ENCODE measurements at places on chromosomes 7 and 10. TPM values are rescaled to one million over a fixed set of nuclear protein-coding genes. Genes with fewer than 3 reads are reported as not detected.

DNA sequence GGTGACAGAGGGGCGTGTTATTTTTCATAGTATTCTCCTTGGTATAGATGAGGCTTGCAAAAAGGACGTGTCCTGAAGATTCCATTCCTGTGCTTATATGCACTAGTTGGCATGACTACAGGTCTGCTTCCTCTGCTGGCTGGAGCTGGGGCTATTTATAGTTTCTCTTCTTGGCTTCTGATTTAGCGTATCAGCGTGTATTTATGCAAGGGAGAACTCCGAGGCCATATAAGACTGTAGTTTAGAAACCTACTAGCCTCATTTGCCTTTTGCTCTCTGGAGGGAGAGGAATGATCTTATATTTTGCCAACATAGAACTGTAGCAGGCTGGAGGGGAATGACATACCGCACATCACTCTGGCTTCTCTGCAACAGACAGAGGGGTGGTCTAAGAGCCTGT, 39.7 kb downstream of the CACNB2 start:
- no peak for DNase-seq
- H3K27ac ChIP-seq, result no peak overlapping the region
- peaks cover 3% of the 10 kb centered on the region for H3K4me1 ChIP-seq
- H3K27me3 ChIP-seq, result no peaks in the 10 kb centered on the region
- no peak overlapping the region for H3K4me3 ChIP-seq
- H3K36me3 ChIP-seq, result no peaks in the 10 kb centered on the region

Gene ZNF722
- not detected for total RNA-seq

- peaks cover 49% of the 10 kb centered on the region for H3K27me3 ChIP-seq
- no peak overlapping the region for H3K4me3 ChIP-seq
- no peak for DNase-seq
- no peak overlapping the region for H3K27ac ChIP-seq
- no peaks in the 10 kb centered on the region for H3K36me3 ChIP-seq
Measured at GRCh38 chr10:695396-695795, 5.9 kb upstream of the DIP2C start.

DNA sequence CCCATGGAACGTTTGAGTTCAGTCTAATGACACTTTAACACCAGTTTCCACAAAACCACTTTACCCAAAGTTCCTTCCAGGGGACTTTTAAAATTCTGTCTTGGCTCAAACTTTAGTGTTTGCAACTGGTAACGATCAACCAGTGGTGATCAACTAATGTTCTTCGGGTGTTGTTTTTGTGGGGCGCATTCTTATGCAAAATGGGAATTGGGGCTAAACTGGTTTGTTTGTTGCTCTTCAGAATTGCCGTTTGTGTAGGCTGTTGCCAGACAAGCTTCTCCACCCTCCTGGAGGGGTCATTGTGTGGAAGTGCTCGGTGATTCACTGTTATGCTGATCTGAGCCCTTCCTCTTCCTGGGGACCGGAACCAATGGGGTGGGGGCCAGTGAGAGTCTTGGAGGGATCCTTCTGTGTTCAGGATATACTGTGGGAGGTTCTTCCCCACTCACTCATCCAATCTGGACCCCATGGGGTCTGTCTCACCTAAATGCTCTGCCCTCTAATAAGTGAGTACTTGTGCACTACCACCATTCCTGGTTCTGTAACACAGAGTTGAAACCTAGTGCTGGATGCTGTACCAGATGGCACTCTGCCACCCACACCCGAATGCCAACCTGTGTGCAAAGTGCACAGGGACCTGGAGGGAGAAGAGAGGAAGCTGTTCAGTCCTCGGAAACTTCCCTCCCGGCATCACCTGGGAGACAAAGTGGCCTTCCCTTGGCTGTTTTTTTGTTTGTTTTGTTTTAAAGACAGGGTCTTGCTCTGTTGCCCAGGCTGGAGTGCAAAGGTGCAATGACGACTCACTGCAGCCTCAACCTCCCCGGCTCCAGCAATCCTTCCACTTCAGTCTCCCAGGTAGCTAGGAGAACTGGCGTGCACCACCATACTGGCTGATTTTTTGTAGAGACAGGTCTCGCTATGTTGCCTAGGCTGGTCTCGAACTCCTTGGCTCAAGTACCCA, 2.1 kb downstream of the NFE2L3 start:
- no peaks in the 10 kb centered on the region for H3K36me3 ChIP-seq
- H3K27ac ChIP-seq, result no peak overlapping the region
- H3K4me3 ChIP-seq, result no peak overlapping the region
- no peak for DNase-seq

GRCh38 chr10:124849111-124849773, 47.6 kb downstream of the ABRAXAS2 start:
- no peaks in the 10 kb centered on the region for H3K36me3 ChIP-seq
- no peaks in the 10 kb centered on the region for H3K4me1 ChIP-seq
- H3K4me3 ChIP-seq, result no peak overlapping the region
- no peak for DNase-seq
- no peaks in the 10 kb centered on the region for H3K27me3 ChIP-seq
- no peak overlapping the region for H3K27ac ChIP-seq

GRCh38 chr7:137852108-137852507, 5.3 kb upstream of the DGKI start:
- peaks cover 17% of the 10 kb centered on the region for H3K27me3 ChIP-seq
- no peaks in the 10 kb centered on the region for H3K36me3 ChIP-seq
- H3K4me3 ChIP-seq, result no peak overlapping the region
- peaks cover 7% of the 10 kb centered on the region for H3K4me1 ChIP-seq
- DNase-seq, result no peak

Gene OR2A5
- total RNA-seq, result not detected

DNA sequence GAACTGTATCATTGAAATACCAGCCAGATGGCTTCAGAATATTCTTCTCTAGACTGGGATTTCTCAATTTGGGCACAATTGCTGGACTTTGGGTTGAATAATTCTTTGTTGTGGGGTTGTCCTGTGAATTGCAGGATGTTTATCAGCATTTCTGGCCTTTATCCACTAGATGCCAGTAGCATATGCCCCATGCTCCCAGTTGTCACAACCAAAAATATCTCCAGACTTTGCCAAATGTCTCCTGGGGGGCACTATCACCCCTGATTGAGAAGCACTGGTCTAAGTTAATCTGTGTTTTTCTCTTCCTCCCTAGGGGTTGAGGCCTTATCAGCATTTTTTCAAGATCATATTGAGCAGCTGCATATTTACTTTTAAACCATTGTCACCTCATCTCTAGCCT, 204.9 kb upstream of the SP8 start:
- no peaks in the 10 kb centered on the region for H3K4me1 ChIP-seq
- no peaks in the 10 kb centered on the region for H3K36me3 ChIP-seq
- no peak overlapping the region for H3K4me3 ChIP-seq

Gene ARPC1A
- 87.0 TPM for total RNA-seq

Measured in spleen (tissue), 13 donors.